ENCODE measurements at places on chromosomes 2 and 18. TPM values are rescaled to one million over a fixed set of nuclear protein-coding genes. Genes with fewer than 3 reads are reported as not detected.

SOWAHC gene
- 80.6 TPM for total RNA-seq

IL36B gene
- total RNA-seq, result 9.5 TPM

KLF11 gene
- 42.5 TPM for total RNA-seq

GRCh38 chr2:206305523-206306245, 31.2 kb downstream of the ZDBF2 start:
- no peak for DNase-seq

DNA sequence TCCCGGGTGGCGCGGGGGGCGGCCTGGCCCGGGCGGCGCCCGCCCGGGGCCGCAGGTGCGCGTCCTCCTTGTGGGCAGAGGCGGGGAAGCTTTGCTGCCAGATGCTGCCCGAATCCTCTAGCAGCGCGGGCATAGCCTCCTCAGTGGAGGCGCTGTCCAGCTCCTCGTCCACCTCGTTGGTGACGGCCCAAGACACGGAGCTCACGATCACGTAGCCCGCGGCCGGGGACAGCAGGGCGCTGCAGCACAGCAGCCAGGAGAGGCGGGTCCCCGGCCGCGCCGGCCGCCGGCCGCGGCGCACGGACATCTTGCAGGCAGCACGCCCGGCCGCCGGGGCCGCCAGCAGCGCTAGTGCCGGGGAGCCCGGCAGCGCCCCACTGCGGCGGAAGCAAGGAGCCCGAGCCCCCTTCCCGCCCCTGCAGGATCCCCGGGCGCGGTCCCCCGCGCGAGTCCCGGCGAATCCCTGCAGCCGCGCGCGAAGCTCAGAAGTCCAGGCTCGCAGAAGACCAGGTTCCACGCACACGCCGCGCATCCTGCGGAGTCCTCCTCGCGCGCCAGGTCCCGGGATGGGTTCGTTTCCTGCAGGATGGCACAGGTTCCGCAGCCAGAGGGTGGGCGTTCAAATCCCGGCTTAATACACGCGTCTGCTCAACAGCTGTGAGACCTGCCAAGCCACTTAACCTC, at the start of gene CREG2:
Gene CREG2, minus strand, starts transcription at position 353 of the 684 bp plus-strand sequence. Its CDS starts 46 bp downstream, at position 307.
- no peak for DNase-seq

DNA sequence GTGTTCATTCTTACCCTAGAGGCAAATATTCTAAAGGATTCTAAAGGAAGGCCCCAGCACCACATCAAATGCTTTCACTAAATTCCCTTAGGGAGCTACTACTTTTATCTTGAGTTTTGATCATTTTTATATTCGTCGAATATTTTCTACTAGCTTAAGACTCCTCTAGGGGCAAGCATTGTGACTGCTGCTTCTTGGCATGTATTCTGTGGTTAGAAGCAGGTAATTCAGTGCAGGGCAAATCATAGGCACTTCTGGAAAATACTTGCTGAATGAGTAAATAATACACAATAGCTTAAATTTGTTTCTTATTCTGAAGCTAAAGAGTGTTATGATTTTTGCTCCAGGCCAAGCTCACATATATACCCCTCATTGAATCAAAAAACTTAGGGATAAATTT, 136.4 kb downstream of the LRP2 start:
- DNase-seq, result no peak

Data from lower leg skin (tissue), 4 donors.